Brain (organoid and tissue), 16 donors: ENCODE measurements at places on chromosomes 3 and 15. TPM values are rescaled to one million over a fixed set of nuclear protein-coding genes. Genes with fewer than 3 reads are reported as not detected.

DNA sequence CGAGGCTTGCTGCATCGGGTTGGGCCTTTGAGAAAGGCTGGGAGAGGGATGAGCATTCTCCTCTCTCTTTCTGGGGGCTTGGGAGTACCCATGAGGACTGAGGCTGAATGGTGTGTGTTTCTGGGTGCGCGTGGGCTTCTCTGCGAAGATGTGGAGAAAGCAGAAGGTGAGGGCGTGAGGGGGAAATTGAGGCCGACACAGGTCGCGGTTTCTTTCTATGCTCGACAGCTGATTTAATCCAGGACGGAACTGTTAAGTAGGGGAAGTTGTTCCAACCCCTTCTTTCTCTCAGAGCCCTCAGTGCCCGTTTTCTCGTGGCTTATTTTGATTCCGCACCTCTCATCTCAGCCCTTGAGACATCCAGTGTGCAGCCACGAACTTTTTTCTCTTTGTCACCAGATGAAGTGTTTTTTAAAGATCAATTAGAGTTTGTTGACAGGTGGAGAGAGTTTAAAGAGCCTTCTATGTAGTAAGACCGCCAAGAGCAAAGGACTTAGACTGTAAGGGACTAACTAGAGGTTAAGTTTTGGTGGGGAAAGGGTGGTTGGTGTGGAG is 711 bp downstream of the STARD9 start:
- no peak for DNase-seq

GRCh38 chr15:101210466-101210865 is 41.4 kb downstream of the CHSY1 start:
- no peak for DNase-seq

- no peak for DNase-seq
Measured at GRCh38 chr3:38603731-38604131, 45.8 kb downstream of the SCN5A start.

DNA sequence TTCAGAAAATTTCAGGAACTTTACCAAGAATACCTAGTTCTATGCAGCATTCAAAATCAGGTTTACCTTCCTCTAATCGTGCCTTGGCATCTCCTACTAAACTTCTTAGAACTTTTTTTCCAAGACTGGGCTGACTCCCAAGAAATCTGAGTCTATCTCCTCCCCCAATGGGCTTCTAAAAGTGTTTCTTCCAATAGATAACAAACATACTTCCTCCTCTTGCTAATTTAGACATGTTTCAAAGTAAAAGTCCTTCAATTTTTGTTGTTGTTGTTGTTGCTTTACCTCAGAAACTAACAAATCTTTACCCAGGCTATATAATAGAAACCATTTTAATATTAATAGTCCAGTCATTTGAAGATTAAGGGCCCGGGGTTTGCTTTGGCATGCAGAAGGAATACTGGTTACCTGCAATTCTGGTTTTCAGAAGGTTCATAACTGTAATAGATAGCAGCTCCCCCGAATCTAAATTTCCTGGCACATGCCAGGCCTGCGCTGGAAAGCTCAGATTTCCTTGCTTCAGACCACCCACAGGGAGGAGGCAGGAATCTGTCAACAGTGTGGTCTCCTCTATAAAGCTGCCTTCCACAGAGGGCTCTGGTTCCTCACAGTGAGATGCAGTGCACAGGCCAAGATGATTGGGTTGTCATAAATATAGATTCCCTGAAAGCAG is 188.7 kb downstream of the THRB start:
- DNase-seq, result peak; percentile 10

DNA sequence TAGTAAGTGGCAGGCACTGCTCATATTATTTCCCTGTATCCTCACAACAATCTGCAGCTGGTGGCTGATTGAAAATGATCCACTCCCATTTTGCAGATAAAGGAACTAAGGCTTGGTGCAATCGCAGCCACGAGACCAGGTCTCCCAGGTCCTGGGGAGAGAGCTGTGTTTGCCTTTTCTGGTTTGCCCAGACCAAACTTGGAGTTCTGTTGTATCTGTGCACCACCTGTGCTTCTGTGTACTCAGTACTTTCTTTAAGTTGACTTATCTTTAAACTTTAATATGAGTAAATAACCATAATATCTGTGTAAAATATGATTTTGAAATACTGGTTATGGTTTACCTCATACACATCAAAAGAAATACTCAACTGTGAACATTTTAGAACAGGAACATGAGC is 625.7 kb upstream of the CFAP20DC start:
- DNase-seq, result no peak

DNA sequence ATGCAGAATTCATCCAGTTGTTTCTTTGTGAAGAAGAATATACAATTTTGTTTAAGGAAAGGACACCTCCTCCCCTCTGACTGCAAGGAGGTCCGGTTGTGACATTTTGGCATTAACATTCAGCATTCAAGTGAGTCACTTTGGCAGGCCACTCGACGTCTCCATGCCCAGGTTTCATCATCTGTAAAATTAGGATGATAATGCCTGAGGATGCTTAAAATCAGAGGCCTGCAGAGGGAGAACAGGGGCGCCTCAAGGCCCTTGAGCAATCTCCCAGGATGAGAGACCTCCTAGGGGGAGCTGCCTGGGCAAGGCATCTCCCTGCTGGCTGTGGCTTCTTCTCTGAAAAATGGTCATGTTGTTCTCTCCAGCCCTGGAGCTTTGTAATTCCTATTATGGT is 236.0 kb downstream of the CACNA2D3 start:
- DNase-seq, result no peak

GRCh38 chr3:125280668-125281361 is 68.3 kb upstream of the SLC12A8 start:
- DNase-seq, result peak; percentile 94

- DNase-seq, result no peak
Measured at GRCh38 chr15:90760661-90761232, 43.6 kb downstream of the BLM start.

DNA sequence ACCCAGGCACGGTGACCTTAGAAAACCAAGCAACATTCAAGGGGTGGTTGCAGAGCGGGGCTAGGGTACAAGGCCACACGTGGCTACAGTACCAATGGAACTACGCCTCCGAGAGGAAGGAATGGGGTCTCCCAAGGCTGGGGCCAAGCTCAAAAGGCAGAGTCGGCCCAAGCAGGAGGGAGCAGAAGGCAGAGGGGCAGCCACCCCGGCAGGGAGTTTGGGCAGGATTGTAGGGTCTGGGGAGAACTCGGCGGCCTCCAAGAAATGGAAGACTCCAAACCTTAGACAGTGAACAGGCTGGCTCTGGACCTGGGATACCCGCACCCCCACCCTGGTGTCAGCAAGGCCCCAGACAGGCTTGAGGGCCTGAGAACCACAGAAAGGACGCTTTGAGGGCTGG is 28.7 kb downstream of the ATRIP start:
- DNase-seq, result no peak

- DNase-seq, result no peak
Measured at GRCh38 chr3:65252266-65252665, 564.5 kb upstream of the ADAMTS9 start.

- no peak for DNase-seq
Measured at GRCh38 chr3:40242216-40242615, 67.3 kb upstream of the EIF1B start.

GRCh38 chr3:97291901-97292300 is 472.7 kb upstream of the ARL6 start:
- no peak for DNase-seq

GRCh38 chr3:183158551-183159006 is 4.0 kb downstream of the LAMP3 start:
- DNase-seq, result no peak

GRCh38 chr3:142613491-142613890 is 17.3 kb downstream of the PLS1 start:
- no peak for DNase-seq

- DNase-seq, result no peak
Measured at GRCh38 chr15:91393186-91393585, 293.1 kb downstream of the SV2B start.

GRCh38 chr3:196638861-196639482 is 522 bp upstream of the NRROS start:
- DNase-seq, result no peak

DNA sequence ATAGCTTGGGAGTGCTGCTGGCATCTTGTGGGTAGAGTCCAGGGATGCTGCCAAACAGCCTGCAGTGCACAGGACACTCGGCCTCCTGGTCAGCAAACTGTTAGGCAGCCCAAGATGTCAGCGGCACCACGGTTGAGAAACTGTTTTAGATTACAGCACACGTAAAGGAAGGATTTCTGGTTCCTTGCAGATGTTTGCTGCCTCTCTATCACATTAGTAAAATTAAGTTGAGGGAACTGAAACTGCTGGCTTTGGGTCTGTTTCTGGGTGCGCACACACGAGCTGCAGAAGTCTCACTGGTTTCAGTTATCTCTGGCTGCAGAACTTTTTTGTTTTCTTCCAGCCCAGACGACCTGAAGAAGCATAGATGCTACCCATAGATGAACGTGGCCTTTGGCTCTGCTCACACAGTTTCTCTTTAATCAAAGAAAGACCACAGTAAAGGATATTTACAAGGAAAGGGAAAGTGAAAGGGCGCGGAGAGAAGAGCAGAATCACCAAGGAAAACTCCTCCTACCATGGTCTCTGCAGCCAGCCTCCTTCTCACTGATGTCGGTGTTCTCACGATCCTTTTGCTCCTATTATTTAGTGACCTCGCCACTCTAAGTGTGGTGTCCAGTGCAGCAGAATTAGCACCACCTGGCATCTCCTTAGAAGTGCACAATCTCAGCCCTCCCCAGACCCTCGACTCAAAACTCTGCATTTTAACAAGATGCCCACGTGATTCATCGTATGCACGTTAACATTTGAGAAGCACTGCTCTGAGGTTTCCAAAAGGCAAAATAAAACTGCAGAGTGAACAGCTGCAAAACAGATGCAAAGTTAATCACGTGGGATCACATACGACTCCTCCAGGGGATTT is 50.6 kb upstream of the AKAP13 start:
- peak; percentile 44 for DNase-seq

GRCh38 chr15:65424683-65425082 is 1.9 kb upstream of the IGDCC4 start:
- no peak for DNase-seq

GRCh38 chr15:81296673-81297072 is 27.3 kb downstream of the STARD5 start:
- no peak for DNase-seq

GRCh38 chr15:31328969-31329639 is 2.5 kb downstream of the KLF13 start:
- DNase-seq, result no peak

GRCh38 chr3:21839592-21839991 is 88.6 kb upstream of the ZNF385D start:
- DNase-seq, result no peak

GRCh38 chr3:66394019-66394752 is 106.6 kb downstream of the LRIG1 start:
- no peak for DNase-seq

DNA sequence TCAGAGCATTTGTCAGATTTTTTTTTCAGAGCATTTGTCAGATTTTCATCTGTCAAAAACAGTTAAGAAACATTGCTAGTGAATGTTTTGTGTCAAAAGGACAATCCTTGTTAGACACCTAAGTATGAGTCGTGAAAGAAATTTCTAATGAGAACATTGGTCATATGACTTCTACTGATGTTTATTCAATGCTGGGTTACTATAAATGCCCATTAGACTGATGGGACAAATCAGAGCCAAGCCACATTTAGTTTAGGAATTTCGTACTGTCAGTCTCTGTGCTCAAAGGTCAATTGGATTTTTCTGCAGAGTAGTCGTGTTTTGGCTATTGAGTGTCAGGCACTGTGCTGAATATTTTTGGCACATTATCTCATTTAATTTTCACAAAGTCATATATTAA is 31.6 kb downstream of the TSC22D2 start:
- no peak for DNase-seq

DNA sequence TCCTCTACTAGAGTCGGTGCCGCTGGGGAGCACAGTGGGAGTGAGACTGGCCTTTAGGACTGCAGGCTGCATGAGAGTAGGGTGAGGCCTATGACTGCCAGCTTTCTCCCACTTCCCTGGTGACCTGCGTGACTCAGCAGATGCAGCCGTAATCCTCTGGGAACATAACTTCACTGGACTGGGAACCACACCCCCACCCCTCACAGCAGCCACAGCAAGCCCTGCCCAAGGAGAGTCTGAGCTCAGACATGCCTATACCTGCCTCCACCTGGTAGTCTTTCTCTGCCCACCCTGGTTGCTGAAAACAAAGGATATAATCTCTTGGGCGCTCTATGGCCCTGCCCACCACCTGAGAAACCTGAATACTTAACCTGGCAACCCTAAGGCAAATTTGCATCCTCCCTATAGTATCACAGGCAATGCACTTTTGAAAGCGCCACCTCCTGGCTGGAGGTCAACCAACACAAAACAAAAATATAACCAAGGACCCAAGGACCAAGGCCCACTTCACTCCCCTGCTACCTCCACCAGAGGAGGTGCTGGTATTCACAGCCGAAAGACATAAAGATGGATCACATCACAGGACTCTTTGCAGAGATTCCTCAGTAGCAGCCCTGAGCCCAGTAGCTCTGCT is 308.9 kb downstream of the CTNNB1 start:
- no peak for DNase-seq

GRCh38 chr15:55260562-55261131 is 29.0 kb downstream of the RAB27A start:
- DNase-seq, result no peak

GRCh38 chr15:65723876-65724275 is 68.2 kb downstream of the DENND4A start:
- no peak for DNase-seq

GRCh38 chr3:188231456-188231855 is 77.5 kb downstream of the LPP start:
- DNase-seq, result no peak

- DNase-seq, result peak; percentile 81
Measured at GRCh38 chr15:69576035-69576526, 123.5 kb downstream of the RPLP1 start.

DNA sequence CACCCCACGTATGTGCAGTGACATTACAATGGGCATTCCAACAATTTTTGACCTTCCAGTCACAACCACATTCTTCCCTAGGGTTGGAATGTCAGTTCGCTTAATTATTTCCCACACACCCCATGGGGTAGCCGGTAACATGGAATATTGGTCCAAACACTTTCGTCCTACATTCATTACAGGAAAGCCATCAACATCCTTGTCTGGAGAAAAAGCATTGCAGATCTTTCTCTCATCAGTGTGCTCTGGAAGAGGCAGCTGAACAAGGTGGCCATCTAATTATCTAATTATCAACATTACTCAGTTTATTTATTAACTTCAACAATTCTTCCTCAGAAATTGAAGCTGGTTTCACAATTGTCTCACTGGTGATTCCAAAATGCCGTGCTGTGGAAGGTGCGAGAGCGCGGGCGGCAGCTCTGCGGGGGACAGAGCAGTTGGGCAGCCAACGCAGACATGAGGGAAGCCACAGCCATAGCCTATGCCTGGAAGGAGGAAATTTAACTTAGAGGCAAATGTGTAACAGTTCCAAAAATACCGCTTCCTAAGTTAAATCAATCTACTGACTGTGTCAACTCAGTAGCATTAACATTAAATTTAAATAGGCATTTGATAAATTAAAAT is 1158.9 kb upstream of the EPHA6 start:
- no peak for DNase-seq

Gene RTP4
- polyA plus RNA-seq, result 2.0 TPM

Gene IL17RE
- 1.6 TPM for polyA plus RNA-seq

Gene ARMC8
- 19.0 TPM for polyA plus RNA-seq

Gene SLC22A14
- polyA plus RNA-seq, result not detected

Gene GRAMD1C
- 3.0 TPM for polyA plus RNA-seq

Gene DPPA2
- polyA plus RNA-seq, result not detected

Gene BRK1
- polyA plus RNA-seq, result 138 TPM

Gene LTK
- 2.4 TPM for polyA plus RNA-seq

Gene PKM
- 979 TPM for polyA plus RNA-seq

Gene TMF1
- 2.5 TPM for polyA plus RNA-seq

Gene CYP1A1
- 0.17 TPM for polyA plus RNA-seq

Gene SST
- 140 TPM for polyA plus RNA-seq

Gene FMN1
- 0.27 TPM for polyA plus RNA-seq

Gene WDR72
- polyA plus RNA-seq, result not detected

Gene NMNAT3
- 28.1 TPM for polyA plus RNA-seq

Gene IP6K1
- 46.3 TPM for polyA plus RNA-seq

Gene GOLGA6L10
- 0.85 TPM for polyA plus RNA-seq
